ENCODE measurements at places on chromosomes 2 and 18.
A peak's percentile ranks its signal among the peaks of the same experiment; 100 is the strongest.

- no peak for DNase-seq
Observed at GRCh38 chr2:235113854-235114253, 162.0 kb downstream of the SH3BP4 start.

GRCh38 chr2:152693033-152693432 is 24.2 kb downstream of the PRPF40A start:
- DNase-seq, result no peak

- no peak for DNase-seq
Observed at GRCh38 chr18:55381277-55381676, 206.7 kb downstream of the TCF4 start.

GRCh38 chr2:216538538-216538937 is 39.9 kb downstream of the RPL37A start:
- DNase-seq, result no peak

GRCh38 chr2:42493468-42494354 is at the start of gene KCNG3:
TSS of gene KCNG3 (minus strand) at chr2:42493982. CDS start at chr2:42493501, 481 bp downstream.
- DNase-seq, result peak; percentile 59

DNA sequence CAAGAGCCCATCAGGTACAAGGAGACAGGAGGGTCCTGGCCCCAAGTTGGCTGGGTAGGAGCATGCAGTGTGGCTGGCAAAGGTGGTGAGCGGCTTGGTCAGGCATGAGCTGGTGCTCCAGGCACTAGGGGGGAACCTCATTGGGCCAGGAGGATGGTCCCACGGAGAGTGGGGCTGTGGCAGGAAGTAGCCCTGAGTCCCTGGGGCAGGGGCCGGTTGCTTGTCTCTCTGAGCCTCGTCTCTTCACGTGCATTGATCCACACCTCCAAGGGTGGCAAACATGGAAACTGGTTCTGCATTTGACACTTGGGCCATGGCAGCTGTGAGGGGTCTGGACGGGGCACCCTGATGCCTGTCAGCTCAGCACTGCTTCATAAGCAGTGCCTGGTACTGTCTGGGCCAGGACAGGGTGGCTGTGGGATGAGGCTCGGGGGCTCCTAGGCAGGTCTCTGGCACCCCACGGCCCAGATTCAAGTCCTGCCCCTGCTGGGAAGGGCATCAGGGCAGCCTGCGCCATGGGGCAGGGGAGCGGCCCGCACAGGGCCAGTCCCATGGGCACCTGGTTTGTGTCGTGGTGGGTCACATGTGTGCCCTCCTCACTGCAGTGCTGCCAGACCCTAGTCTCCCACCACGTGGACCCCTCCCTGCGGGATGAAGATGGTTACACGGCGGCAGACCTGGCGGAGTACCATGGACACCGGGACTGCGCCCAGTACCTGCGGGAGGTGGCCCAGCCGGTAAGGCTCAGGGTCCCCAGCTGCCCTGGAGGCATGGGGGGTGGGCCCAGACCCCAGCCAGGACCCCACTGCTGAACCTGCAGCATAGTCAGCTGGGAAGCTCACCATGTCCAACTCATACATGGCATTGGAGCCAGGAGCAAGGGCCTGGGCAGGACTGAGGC is 16.4 kb downstream of the ESPNL start:
- DNase-seq, result no peak
